ENCODE measurements at places on chromosomes 2 and 18.

- no peak for DNase-seq
Observed at GRCh38 chr2:199414465-199414864, 43.3 kb downstream of the SATB2 start.

- DNase-seq = no peak
Observed at GRCh38 chr18:35623255-35623654, 41.7 kb downstream of the GALNT1 start.

GRCh38 chr2:1375794-1376193 lies 37.5 kb upstream of the TPO start:
- no peak for DNase-seq

DNA sequence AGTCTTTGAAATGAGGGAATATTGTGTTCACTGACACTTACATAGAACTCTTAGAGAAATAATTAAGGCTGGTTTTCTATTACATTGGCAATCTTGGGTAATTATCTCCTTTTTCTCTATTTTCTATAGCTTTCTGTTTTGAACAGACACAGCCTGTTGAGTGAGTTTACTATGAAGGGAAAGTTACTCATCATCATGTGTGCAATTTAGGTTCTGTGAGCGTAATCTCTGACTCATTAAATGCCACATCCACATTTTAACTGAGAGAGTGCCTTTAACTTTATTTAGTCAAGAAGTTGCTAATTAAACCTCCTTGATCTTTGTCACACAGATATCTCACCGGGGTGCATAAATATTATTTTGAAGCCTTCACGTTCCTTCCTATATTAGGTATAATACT lies 174.0 kb upstream of the SLC8A1 start:
- DNase-seq = no peak

DNA sequence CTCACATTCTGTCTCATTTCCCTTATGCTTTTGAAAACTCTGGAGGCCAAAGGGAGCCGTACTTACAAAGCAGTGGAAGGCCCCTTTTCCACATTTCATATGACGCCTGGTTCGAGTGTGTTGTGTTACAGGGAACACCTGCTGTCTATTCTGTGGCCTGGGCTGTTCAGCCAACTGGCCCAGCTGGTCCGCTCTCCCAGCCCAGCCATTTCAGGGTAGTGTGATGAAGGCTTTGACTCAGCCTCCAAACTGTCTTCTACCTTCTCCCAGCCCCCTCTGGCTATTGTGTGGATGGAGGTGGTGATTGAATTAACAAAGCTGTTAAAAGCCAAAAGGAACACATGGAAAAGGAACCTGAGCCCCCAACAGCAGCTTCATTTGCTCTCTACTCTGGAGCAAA lies 233.8 kb downstream of the ICOS start:
- no peak for DNase-seq

- no peak for DNase-seq
Observed at GRCh38 chr2:148627224-148627623, 17.3 kb upstream of the EPC2 start.

- DNase-seq = no peak
Observed at GRCh38 chr18:74328206-74328605, 12.6 kb downstream of the C18orf63 start.

GRCh38 chr2:195520671-195521155 lies 136.3 kb upstream of the SLC39A10 start:
- DNase-seq = no peak

- no peak for DNase-seq
Observed at GRCh38 chr18:63697097-63697660, 5.6 kb upstream of the SERPINB11 start.

DNA sequence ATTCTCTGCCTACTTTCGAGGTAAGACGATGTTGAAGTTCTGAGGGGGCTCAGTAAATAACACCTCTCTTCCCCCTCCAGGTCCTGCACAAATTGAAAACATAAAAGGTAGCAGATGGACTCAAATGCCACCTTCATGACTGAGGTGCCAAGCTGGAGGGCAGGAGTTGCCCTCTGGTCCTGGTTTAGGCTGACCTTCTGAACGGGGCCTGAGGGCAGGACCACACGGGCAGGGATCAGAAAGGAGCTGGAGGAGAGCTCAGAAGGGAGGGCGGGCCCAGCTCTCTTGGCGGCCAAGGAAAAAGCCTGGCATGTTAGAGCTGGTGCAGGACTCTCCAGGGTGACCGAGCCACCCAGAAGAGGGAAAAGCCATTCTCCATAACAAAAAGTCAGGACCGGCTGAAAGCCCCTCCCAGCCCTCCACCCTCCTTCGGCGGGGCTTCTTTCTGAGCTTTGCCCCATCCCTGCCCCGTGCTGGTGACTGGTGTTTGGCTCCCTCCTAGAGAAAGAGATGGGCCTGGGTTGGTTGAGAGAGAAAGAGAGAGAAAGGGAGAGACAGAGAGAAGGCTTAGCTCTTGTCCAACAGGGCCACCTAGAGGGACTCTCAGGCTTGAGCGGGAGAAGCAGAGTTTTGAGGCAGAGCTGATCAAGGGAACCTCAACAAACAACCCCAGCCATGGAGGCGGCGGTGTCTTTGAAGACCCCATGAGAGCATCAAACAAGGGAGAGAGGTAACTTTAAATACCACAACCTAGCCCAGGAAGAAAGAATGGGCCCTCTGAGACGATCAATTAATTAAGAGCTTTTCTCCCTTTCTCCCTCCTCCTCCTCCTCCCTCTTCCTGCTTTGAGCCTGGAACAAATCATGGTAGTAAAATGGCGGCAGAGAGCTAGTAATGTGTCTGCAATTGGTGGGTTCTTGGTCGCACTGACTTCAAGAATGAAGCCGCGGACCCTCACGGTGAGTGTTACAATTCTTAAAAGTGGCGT lies 50.8 kb downstream of the WIPF1 start:
- no peak for DNase-seq

- no peak for DNase-seq
Observed at GRCh38 chr2:40751981-40752380, 300.1 kb upstream of the SLC8A1 start.

- no peak for DNase-seq
Observed at GRCh38 chr2:160890667-160891352, 269.4 kb upstream of the TANK start.

- DNase-seq = no peak
Observed at GRCh38 chr2:165471349-165471950, 2.0 kb downstream of the CSRNP3 start.

- no peak for DNase-seq
Observed at GRCh38 chr2:240024766-240025165, 376 bp downstream of the NDUFA10 start.

DNA sequence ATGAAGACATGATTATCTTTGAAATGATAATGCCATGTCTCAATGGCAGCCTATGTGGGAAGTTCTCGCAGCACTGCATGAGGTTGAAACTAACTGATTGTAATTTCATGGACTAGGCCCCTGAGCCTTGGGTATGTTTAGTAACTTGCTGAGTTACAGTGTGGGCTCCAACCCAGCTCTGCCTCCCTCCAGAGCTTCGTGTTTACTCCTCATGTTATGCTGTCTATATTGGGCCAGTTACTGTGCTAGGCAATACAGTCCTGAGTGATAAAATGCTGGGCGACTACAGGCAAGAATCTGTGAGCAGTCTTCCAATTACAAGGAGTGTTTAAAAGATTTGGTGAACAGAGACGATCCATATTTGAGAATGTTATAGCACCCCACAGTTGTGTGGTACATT lies 530.1 kb upstream of the CDH2 start:
- DNase-seq = no peak

GRCh38 chr2:154681741-154682140 lies 16.8 kb upstream of the KCNJ3 start:
- DNase-seq = no peak

GRCh38 chr2:176099728-176100546 lies at the start of gene HOXD12:
TSS of gene HOXD12 (plus strand) at chr2:176099795. CDS start at chr2:176099802, 7 bp downstream.
- no peak for DNase-seq

- DNase-seq = no peak
Observed at GRCh38 chr2:86413296-86414094, 27.7 kb upstream of the KDM3A start.

DNA sequence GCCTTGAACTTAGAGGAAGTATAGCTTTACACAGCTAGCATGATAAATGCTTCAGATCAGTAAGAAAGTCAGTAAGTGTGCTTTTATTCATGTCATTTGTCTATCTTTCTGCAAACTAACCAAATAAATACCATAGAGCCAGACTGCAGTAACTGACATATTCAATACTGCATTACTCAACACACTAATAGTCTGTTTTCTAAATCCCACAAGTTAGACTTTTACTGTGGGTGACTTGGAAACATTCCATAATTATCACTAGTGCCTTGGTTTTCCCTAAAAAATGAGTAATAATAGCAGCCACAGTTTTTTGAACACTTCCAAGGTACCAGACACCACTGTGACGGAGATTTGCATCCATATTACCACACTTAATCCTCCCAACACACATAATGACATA lies 33.0 kb downstream of the ACVR1 start:
- DNase-seq = no peak

DNA sequence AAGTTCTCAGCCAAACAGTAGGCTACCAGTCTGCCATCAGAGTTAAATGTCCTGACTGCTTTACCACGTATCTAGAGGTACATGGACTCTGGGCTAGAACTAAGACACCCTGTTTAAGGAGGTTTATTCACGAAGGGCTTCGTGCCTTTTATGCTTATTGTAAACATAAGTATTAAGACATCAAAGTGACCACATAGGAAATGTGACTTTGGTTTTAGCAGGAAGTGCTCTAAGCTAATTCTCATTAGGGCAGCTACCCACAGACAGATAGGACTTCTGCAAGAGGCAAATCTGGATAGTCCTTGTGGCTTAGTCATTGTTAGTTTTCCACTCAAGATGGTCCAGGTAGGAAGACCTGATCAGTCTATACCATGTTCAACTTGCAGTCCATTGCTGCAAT lies 233.3 kb upstream of the MGAT5 start:
- DNase-seq = no peak

GRCh38 chr2:63712748-63713147 lies 124.0 kb downstream of the MDH1 start:
- DNase-seq = no peak

- no peak for DNase-seq
Observed at GRCh38 chr2:46230115-46230571, 67.1 kb upstream of the EPAS1 start.

GRCh38 chr2:138780446-138780880 lies 273 bp upstream of the NXPH2 start:
- DNase-seq = no peak

GRCh38 chr2:239519089-239519920 lies 118.5 kb upstream of the HDAC4 start:
- no peak for DNase-seq

GRCh38 chr2:46009772-46010171 lies 287.4 kb upstream of the EPAS1 start:
- no peak for DNase-seq

Data from stimulated activated CD8-positive, alpha-beta memory T cell treated with anti-CD3 and anti-CD28 coated beads, Interleukin-15, amount 100 ng/mL, for 24 hours (primary cell).